ENCODE measurements at places on chromosomes 6 and 20.

DNA sequence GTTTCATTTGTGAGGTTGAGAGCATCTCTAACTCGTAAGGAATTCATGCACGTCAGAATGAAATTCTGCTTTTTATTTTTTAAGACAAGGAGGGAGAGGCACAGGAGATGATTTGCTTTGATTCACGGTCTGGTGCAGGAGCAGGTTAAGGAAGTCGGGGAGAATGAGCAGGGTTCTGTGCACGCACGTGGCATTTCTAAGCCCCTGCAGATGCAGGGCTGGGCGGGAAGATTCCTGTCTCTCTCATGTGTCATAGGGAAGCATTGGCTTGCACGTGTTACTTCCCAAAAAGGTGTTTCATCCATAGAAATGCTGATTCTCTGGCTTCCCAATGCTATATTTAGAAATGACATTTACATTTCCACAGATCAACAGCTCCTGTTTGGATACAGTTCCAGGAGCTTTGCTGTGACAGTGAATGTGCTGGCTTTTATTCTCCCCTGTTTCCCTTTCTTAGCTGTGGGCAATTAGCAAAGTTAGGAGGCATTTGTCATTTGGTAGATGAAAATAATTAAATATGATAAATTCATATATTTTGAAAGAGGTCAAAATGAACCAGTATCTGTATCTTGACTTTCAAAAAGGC, 119.7 kb upstream of the ZFP64 start:
- no peak for DNase-seq

DNA sequence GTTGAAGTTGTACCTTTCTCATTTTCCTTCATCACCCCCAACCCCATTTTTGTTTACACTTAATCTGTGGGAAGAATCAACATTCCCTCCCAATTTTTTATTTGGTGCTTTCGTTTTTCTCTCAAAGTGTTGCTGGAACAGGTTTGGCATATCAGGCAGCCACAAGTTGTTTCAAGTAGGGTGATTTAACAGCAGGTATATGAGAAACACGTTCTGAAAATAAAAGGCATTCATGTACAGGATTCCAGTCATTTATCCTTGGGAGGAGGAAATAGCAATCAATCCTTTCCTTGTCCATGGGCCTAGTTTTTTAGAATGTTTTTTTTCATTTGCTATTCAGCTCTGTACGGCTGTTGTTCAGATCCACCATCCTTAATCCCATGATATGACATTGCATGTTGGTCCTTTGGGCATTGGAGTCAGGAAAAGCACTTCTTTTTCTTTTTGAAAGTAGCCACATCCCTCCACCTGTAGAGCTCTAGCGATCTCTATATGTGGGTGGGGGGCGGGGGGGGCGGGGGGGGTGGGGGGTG, 120.2 kb downstream of the JARID2 start:
- DNase-seq = no peak

DNA sequence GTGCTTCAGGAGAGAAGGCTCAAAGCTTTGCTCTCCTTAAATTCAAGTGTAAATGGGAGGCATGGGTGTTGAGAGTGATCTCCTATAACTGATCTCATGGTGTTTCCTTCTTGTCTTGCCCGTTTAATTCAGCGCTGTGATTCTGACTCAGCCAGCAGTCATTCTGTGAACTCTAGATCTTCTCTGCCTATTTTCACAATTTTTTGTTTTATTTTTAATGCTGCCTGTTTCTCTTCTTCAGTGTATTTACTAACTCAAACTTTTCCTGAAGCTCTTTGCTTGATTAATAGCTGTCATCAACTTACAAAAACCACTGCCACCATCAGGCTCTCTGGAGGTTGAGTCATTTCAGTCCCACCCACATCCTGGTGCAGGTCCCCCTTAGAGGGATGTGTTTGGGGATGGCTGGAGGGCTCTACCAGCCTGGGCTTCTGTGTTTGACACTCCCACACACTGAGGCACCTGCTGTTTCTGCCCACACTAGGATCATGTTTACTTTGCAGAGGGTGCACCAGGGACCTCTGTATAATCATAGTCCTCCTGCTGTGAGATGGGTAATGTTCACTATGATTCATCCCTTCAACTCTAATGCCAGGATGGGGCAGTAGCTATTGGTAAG, 94.0 kb downstream of the SHLD1 start:
- peak; percentile 15 for DNase-seq

- DNase-seq = no peak
Measured at GRCh38 chr6:38997128-38997761, 51.3 kb upstream of the GLP1R start.

DNA sequence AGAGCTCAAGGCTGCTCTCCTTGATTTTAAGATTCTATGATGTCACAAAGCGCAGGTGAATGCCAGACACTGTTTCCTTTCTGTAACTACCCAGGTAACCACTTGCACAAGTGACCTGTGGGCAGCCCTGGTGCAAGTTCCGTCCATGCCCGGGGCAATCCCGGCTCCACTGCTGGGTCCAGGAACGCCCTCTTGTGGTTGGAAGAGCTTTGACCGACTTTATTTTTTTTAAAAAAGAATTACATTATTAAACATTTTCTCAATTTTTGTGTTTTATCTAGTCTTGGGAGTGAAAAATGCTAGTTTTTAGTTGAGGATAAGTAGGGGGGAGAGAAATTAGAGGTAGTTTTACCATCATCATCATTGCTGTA, 695.2 kb downstream of the QKI start:
- DNase-seq = no peak

- no peak for DNase-seq
Measured at GRCh38 chr6:133202610-133203343, 38.4 kb upstream of the EYA4 start.

DNA sequence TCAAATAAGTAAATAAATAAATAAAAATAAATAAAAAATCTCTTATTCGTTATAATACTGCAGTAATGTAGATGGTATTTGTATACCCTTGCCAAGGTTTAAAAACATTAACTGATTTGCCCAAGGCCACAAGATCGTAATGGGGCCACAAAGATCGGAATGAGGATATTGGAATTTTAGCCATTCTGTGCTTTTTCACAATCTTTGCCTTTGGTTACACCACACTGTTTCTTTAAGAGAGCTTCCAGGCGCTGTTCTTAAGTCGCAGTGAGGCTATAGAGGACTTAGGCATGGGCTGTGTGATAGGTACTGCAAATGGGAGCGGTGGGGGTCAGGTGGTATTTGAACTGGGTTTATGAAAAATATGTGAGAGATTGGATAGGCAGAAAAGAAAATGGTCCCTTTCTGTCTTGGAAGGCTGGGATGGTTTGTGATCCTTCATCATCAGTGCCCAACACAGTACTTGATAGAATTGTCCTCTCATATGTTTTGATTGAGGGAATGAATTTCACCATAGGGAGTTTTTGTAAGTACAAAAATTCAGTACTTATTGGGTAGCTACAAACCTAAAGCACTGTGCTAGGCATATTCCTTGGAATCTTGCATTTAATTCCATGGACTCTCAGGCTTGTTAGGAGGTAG, 1.4 kb downstream of the NUS1 start:
- no peak for DNase-seq

DNA sequence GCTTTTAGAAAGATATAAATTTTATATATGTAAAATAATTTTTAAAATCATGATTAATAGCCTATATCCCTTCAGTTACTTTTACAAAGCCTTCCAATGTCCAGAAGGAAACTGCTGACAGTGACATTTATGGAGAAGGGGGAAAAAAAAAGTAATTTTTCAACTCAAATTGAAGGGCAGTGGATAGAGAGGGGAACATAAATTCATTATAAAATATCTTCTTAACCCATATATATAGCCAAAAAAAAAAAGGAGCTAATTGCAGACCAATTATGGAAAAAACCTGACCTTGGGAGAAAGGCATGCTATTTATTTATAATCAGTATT, 392.9 kb downstream of the PLCB1 start:
- no peak for DNase-seq

DNA sequence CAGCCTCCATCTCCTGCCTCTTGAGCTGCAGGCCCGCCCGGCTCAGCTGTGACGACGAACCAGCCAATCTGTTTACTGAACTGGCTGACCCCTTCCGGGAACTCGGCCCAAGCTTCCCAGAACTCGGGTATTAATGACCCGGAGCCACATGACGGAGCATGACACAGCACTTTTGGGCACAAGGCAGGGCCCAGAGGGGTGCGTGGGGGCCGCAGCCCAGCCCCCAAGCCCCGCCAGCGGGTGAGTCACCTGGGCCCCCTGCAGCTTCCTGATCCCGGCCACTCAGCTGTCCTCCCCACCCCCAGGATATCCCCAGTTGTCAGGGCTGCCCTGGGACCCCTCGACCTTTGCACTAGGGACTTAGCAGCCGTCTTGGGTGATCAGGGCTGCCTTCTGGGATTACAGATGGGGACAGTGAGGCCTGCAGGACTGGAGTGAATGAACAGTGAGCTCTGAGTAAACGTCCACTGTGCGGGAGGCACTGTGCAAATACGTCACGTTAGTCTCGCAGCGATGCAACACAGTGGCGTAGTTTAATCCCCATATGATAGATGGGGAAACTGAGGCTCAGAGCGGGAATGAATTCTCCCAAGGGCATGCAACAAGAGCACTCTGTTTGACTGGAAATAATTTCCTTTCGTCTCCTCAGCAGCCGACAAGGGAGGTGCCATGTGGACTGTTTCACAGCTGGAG, 102.1 kb downstream of the CEBPB start:
- DNase-seq = no peak

All from stimulated activated CD8-positive, alpha-beta memory T cell treated with anti-CD3 and anti-CD28 coated beads, Interleukin-4, amount 100 ng/mL, for 4 hours (primary cell).